ENCODE measurements at places on chromosomes 11 and 22.

GRCh38 chr11:2818021-2818420 lies 67.6 kb downstream of the CDKN1C start:
- no peak for ATAC-seq

DNA sequence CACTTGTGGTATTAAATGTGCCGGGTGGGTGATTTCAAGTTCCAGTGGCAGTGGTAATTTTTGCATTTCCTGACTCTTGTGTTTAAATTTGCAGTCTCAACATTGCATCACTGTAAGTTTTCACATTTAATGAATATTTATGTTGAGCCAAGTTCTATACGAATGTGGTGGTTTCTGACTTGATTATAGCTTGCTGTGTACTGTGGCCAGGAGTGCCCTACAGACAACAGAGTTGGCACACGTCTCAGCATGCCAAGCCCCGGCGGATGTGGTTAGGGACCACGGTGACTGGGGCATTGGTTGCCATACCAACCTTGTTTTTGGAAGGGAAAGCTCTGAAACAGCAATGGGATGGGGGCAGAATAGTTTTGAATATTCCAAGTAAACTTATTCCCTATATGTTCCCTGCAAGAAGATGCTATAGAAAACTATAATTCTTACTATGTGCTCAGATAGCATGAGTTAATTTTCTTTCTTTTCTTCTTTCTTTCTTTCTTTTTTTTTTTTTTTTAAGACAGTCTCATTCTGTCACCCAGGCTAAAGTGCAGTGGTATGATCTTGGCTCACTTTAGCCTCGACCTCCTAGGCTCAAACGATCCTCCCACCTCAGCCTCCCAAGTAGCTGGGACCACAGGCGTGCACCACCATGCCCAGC lies 16.0 kb downstream of the ZNRF3 start:
- no peak for ATAC-seq

DNA sequence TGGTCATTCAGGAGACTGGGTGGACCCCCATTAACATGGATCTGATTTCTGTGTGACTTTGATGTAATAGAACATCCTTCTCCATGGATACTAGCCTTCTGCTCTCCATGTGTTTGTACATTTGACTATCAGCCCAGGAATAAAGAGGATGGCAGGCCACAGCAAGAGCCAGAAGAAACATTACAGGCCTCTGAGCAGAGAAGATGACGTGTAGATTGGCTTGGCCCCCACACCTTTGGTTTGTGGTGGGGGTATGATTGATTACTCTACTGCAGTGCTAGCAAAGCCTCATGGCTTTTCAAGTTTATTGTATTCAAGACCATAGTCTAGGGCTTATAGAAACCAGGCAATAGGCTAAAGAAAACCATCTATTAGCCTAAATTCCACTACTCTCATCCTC lies 77.0 kb downstream of the GRAMD1B start:
- no peak for ATAC-seq

- ATAC-seq, result no peak
Observed at GRCh38 chr22:45533703-45534102, 31.0 kb downstream of the FBLN1 start.

- ATAC-seq, result no peak
Observed at GRCh38 chr11:86670181-86670580, 2.2 kb downstream of the ME3 start.
